ENCODE measurements at places on chromosomes 16 and 17. TPM values are rescaled to one million over a fixed set of nuclear protein-coding genes. Genes with fewer than 3 reads are reported as not detected.

- H3K27ac ChIP-seq = no peak overlapping the region
- H3K4me3 ChIP-seq = no peak overlapping the region
- H3K4me1 ChIP-seq = no peaks in the 10 kb centered on the region
- no peak for DNase-seq
- H3K27me3 ChIP-seq = no peaks in the 10 kb centered on the region
- peaks cover 15% of the 10 kb centered on the region for H3K36me3 ChIP-seq
Observed at GRCh38 chr16:70768203-70768580, 32.8 kb downstream of the VAC14 start.

DNA sequence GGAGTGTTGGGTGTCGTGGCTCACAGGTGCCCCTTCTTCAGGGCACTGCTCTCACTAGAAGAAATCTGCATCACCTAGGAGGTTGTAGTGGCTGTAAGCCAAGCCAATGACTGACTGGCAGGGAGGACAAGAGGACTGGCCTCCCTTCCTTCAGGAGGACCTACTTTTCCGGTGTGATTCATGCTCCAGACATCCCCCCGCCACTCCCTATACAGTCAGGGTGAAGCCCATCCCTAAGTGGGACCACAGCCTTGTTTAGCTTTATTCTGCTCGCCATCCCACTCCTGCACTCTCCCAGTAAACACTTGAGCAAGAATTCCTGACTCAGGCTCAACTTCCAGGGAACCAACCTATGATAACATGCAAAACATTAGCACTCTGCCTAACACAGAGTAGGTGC, 67.0 kb downstream of the PLCG2 start:
- no peak for DNase-seq
- H3K36me3 ChIP-seq = no peaks in the 10 kb centered on the region
- H3K4me1 ChIP-seq = peaks cover 14% of the 10 kb centered on the region

The GFER gene
- 33.9 TPM for total RNA-seq

The ZP2 gene
- not detected for total RNA-seq

- no peak overlapping the region for H3K4me3 ChIP-seq
- no peak for DNase-seq
- peaks cover 8% of the 10 kb centered on the region for H3K27me3 ChIP-seq
- H3K4me1 ChIP-seq = no peaks in the 10 kb centered on the region
- no peaks in the 10 kb centered on the region for H3K36me3 ChIP-seq
Observed at GRCh38 chr16:58481226-58481869, 18.6 kb upstream of the NDRG4 start.

The CCL16 gene
- total RNA-seq = not detected

- peak within 1 kb of the TSS; percentile 91 for H3K27ac ChIP-seq
- no peaks in the 10 kb centered on the region for H3K27me3 ChIP-seq
- H3K4me3 ChIP-seq = peak within 1 kb of the TSS; percentile 84
- peak; percentile 96 for DNase-seq
- H3K36me3 ChIP-seq = peaks cover 61% of the 10 kb centered on the region
Observed at GRCh38 chr16:75647492-75648264, at the start of the genes KARS1 and TERF2IP. Gene KARS1 (minus strand): TSS chr16:75647665. CDS start chr16:75647639, 26 bp downstream. Gene TERF2IP (plus strand): TSS chr16:75647773. CDS start chr16:75647883, 110 bp downstream.

DNA sequence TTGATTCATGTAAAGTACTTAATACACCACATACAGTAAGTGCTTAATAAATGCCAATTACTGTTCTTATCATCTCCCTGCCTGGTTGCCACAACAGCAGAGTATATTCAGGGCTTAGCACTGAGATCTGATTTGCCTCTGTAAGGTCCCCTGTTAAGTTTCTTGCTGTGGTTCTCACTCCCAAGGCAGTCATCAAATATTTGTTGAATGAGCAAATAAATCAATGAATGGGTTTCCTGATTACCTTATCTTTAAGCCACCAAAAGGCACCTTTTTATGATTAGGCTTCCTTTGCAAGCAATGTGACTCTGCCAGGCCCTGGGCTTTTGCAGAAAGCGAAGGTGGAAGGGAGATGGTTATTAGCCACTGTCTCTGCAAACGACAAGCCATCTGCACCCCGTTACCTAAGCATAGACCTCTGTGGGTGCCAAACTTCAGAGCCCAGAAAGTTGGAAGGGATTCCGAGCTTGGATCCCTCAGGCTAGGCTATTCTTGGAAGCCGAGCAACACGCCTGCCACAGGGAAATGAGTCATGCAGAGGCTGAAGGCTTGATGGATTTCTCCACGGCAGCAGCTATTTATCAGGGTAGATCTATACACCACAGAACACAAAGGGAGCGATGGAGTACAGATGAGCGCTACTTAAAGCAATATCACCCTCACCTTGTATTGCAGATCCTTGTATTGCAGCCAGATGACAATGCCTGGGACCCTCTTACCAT, 102.0 kb downstream of the GRIN2A start:
- H3K36me3 ChIP-seq = no peaks in the 10 kb centered on the region
- H3K4me1 ChIP-seq = no peaks in the 10 kb centered on the region
- no peaks in the 10 kb centered on the region for H3K27me3 ChIP-seq
- H3K4me3 ChIP-seq = no peak overlapping the region
- no peak overlapping the region for H3K27ac ChIP-seq
- no peak for DNase-seq

DNA sequence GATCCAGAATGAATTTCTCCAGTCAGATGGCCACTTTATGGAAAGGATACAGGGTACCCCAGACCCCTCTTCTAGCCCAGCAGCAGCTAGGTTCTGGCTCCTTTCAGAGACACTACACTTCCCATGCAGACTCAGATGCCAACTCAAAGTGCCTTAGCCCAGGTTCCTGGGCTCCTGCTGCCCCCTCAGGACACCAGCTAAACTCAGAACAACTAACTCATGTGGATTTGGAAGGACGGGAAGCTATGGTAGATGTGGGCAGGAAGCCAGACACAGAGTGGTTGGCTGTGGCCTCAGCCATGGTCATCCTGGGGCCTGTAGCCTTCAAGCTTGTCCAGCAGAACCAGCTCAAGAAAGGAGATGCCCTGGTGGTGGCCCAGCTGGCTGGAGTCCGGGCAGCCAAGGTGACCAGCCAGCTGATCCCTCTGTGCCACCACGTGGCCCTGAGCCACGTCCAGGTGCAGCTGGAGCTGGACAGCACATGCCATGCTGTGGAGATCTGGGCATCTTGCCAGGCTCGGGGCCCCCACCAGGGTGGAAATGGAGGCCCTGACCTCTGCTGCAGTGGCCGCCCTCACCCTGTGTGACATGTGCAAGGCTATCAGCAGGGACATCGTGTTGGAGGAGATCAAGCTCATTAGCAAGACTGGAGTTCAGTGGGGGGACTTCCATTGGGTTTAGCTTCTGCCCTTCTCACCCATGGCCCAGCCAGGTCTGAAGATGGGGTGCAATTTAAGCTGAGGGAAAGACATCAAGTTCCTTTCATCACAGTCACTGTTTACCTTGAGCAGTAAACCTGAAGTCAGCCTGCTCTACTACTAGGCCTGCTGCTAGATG, 111.8 kb downstream of the N4BP1 start:
- no peaks in the 10 kb centered on the region for H3K4me1 ChIP-seq
- no peak overlapping the region for H3K4me3 ChIP-seq
- no peaks in the 10 kb centered on the region for H3K36me3 ChIP-seq
- DNase-seq = no peak
- no peaks in the 10 kb centered on the region for H3K27me3 ChIP-seq
- H3K27ac ChIP-seq = no peak overlapping the region

The TBC1D3E gene
- not detected for total RNA-seq

All from activated CD8-positive, alpha-beta T cell treated with anti-CD3 and anti-CD28 coated beads for 36 hours (primary cell).